Pons (tissue), 1 donor: ENCODE measurements at places on chromosomes 13 and 19.

- no peak for DNase-seq
These were observed 985 bp upstream of the ZNF266 start for GRCh38 chr19:9436358-9436757.

DNA sequence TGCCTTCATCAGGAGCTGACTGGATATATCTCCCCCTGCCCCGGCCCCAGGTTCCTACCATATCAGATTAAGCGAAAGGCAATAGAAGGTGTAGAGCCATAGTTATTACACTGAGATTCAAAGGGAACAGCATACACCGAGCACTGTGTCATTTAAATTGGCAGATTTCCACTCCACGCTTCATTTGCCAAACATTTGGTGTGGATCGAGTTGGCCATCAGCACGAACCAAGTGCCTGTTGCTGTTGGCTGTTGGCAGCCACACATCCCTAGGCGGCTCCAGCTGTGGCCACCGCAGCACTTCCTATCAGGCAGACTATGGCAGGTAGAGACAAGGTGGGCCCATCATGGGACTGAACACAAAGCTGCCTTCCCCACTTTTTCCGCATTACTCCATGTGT, 115.8 kb downstream of the CCNA1 start:
- DNase-seq: no peak

- DNase-seq: no peak
These were observed 27.7 kb upstream of the MCF2L start for GRCh38 chr13:112941349-112941748.

- DNase-seq: peak; percentile 57
These were observed 5.0 kb downstream of the SYCE2 start for GRCh38 chr19:12913851-12914690.
